Trophoblast cell (in vitro differentiated cells and primary cell): ENCODE measurements at places on chromosomes 7 and 10.
A peak's percentile ranks its signal among the peaks of the same experiment; 100 is the strongest.

GRCh38 chr7:50307368-50308032 is 3.0 kb downstream of the IKZF1 start:
- H3K27me3 ChIP-seq = peaks cover 27% of the 10 kb centered on the region
- H3K27ac ChIP-seq = no peak overlapping the region
- H3K4me1 ChIP-seq = peaks cover 8% of the 10 kb centered on the region
- DNase-seq = no peak

GRCh38 chr10:130002606-130003005 is 38.5 kb upstream of the EBF3 start:
- H3K27me3 ChIP-seq = no peaks in the 10 kb centered on the region
- no peak overlapping the region for H3K4me3 ChIP-seq
- no peaks in the 10 kb centered on the region for H3K4me1 ChIP-seq
- H3K27ac ChIP-seq = no peak overlapping the region
- H3K36me3 ChIP-seq = no peaks in the 10 kb centered on the region
- no peak for DNase-seq

DNA sequence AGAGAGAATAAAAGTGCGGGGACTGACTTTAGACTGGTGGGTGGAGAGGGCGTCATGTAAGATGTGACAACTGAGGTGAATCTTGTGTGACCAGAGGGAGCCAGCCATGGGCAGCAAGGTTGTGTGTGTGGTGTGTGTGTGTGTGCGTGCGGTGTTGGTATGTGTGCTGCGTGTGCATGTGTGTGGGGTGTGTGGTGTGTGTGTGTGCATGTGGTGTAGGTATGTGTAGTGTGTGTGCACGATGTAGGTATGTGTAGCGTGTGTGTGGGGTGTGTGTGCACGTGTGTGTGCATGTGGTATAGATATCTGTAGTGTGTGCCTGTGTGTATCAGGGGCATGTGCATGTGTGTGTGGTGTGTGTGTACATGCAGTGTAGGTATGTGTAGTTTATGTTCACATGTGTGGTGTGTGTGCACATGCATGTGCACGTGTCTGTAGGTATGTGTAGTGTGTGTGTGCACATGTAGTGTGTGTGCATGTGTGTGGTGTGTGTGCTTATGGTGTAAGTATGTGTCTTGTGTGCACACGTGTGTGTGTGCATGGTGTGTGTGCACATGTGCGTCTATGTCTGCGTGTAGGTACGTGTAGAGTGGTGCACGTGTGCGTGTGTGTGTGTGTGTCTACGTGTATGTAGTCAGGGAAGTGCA is 312.3 kb upstream of the MKI67 start:
- peak overlapping the region; percentile 55 for H3K4me3 ChIP-seq
- no peak overlapping the region for H3K27ac ChIP-seq
- no peak for DNase-seq

DNA sequence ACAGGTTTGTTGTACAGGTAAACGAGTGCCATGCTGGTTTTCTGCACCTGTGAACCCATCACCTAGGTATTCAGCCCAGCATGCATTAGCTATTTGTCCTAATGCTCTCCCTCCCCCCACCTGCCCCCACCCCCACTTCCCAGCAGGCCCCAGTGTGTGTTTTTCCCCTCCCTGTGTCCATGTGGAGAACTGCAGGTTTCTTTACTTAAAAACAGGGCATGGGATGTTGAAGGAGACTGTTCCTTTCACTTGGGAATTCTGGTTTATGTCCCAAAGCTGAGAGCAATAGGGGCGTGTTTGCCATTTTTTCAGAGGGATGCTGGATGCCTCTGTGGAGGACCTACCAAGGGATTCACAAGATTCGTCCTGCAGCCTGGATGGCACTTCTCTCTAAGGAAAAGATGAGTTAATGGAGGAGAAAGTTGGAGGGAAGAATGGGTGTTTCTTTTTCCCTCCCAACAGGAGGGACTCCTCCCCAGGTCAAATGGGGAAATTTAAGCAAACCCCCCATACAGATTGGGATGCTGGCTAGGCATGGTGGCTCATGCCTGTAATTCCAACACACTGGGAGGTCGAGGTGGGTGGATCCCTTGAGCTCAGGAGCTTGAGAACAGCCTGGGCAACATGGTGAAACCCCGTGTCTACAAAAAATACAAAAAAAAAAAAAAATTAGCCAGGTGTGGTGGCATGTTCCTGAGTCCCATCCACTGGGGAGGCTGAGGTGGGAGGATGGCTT is 136.0 kb downstream of the GALNT17 start:
- no peaks in the 10 kb centered on the region for H3K36me3 ChIP-seq
- no peaks in the 10 kb centered on the region for H3K27me3 ChIP-seq
- H3K4me3 ChIP-seq = no peak overlapping the region
- DNase-seq = no peak

- no peaks in the 10 kb centered on the region for H3K27me3 ChIP-seq
- no peaks in the 10 kb centered on the region for H3K4me1 ChIP-seq
- no peak for DNase-seq
- no peak overlapping the region for H3K27ac ChIP-seq
- H3K36me3 ChIP-seq = no peaks in the 10 kb centered on the region
These were observed 130.6 kb upstream of the SLC26A5 start for GRCh38 chr7:103576641-103577040.

- no peaks in the 10 kb centered on the region for H3K4me1 ChIP-seq
- DNase-seq = peak; percentile 71
- H3K27me3 ChIP-seq = no peaks in the 10 kb centered on the region
- no peak overlapping the region for H3K27ac ChIP-seq
- no peaks in the 10 kb centered on the region for H3K36me3 ChIP-seq
These were observed 65.7 kb downstream of the TSPAN12 start for GRCh38 chr7:120792091-120792860.

DNA sequence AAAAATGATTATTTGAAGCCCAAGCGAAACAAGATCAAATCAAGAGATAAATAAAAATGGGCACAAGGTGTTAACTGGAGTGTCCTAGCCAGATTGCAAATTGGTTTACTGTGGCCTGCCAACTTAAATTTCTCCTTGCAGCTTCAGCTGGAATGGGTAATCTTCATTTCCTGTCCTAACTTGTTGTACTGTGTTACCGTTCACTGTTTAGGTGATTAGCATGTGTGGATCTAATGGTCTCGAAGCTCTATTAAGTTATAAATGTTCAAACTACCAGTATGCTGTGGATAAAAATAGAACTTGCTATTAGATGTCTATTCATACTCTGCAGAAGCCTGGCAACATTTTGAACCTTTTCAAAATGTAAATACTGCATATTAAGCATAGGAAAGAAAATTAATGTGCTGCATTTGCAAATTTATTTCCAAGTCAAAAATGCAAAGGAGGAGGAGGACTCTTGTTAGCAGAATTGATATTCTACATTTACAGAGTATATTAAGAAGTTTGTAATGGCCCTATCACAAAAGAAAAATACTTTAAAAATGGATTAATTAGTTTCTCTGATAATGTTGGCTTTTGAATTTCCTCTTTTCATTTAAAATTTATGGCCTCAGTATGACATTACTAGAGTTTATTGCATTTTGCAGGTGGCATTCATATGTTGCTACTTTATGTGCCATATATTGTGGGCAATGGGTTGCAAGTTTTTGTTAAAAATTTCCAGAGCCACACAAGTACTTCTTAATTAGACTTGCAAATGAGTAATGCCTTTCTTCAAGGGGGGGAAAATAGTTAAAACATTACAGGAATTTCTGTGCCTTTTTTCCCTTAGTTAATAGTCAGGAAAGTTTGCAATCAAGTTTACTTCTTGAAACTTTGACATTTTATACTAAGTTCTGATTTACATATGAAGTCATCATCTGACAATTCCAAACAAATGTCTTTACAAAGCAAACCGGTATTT is 92.1 kb downstream of the CABCOCO1 start:
- no peak overlapping the region for H3K27ac ChIP-seq
- H3K4me1 ChIP-seq = no peaks in the 10 kb centered on the region
- no peak overlapping the region for H3K4me3 ChIP-seq

DNA sequence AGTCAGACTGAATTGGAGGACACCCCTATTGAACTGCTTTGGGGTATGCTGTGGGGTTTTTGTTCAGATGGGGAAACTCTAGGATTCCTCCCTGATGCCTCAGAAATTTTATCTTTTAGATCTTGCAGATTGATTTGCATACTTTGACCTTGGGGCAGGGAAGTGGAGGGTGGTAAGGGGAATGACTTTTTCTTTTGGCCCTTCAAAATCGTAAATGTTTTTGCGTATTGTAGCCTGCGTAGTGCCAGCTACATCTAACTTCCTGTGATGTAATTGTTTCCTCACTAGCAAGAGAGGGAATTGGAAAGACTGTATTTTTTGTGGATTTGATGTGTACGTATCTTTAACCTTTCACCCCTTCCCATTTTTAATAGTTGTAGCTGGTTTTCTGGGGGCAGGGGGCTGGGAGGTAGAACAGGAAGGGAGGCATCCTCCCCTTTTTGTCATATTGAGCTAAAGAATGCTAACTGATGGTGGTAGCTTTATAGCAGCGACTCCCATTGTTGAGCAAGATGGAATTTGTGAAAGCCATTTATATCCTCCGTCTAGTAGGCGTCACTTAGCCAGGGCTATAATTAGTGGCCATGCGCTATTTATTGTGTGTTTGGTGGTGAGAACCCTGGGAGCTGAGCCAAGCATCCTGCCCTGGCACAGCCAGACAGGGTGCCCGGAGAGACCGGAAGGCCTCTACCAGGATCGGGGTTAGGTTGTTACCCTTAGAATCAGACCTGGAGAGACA is 11.3 kb downstream of the DUSP5 start:
- peaks cover 3% of the 10 kb centered on the region for H3K4me1 ChIP-seq
- H3K27me3 ChIP-seq = no peaks in the 10 kb centered on the region
- peaks cover 70% of the 10 kb centered on the region for H3K36me3 ChIP-seq
- no peak overlapping the region for H3K27ac ChIP-seq
- no peak overlapping the region for H3K4me3 ChIP-seq

DNA sequence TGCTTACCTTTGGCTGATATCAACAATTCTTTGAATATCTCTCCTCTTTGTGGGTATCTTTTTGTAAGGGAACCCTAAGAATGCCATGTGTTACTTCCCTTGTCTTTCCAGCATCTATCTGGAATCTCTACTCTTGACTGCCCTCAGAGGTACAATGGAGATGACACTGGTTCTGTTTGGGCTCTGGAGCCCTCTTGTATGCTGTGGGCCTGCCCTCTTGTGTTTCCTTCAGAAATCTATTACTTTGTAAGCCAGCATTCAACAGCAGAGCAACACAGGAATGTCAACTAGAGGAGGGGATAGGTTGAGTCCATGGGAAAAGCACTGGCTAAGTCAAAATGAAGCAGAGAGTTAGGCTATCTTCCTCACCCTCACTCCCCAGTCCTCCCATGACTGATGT is 142.3 kb downstream of the XPNPEP1 start:
- H3K4me1 ChIP-seq = no peaks in the 10 kb centered on the region
- H3K4me3 ChIP-seq = no peak overlapping the region
- no peaks in the 10 kb centered on the region for H3K36me3 ChIP-seq
- H3K27me3 ChIP-seq = no peaks in the 10 kb centered on the region

- no peak for DNase-seq
- H3K27me3 ChIP-seq = no peaks in the 10 kb centered on the region
- no peaks in the 10 kb centered on the region for H3K36me3 ChIP-seq
- H3K4me1 ChIP-seq = peaks cover 8% of the 10 kb centered on the region
These were observed 131.6 kb upstream of the LSM8 start for GRCh38 chr7:118052336-118052735.

GRCh38 chr7:18590744-18591340 is 95.3 kb downstream of the HDAC9 start:
- no peak overlapping the region for H3K4me3 ChIP-seq
- peak; percentile 57 for DNase-seq
- H3K36me3 ChIP-seq = no peaks in the 10 kb centered on the region
- no peaks in the 10 kb centered on the region for H3K4me1 ChIP-seq
- no peak overlapping the region for H3K27ac ChIP-seq

DNA sequence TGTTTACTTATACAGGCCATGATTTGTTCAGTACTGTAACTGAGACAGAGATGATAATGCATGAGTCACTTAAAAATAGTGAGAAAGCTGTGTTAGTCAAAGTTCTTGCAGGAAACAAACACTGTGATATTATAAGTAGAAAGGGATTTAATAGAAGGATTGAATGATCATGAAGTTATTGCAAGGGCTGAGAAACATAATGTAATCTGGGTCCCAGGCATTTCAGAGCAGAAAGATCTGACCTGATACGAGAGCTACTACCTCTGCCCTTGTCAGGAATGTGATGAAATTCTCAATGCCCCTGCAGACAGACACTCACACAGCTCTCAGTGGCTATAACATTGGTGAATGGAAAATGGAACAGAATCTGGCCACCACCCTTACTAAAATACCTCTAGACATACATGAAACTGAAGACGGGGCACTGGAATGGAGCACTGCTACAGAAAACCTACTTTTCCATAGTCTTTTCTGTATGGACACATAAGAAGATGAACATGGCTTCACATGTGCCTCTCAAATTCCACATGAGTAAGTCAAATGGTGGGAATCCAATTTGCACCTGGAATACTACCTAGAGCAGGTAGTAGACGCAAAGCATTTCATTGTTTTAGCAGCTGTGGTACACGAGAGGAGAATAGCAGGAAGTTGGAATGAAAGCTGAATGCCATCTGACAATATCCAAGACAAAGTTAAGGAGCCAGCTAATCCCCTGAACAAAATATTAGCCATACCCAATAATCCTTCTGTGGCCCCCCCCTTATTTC is 19.1 kb upstream of the VWDE start:
- no peak overlapping the region for H3K4me3 ChIP-seq
- H3K36me3 ChIP-seq = no peaks in the 10 kb centered on the region
- DNase-seq = no peak
- no peaks in the 10 kb centered on the region for H3K4me1 ChIP-seq
- H3K27me3 ChIP-seq = no peaks in the 10 kb centered on the region

- H3K27me3 ChIP-seq = no peaks in the 10 kb centered on the region
- H3K36me3 ChIP-seq = no peaks in the 10 kb centered on the region
- H3K4me1 ChIP-seq = no peaks in the 10 kb centered on the region
- H3K27ac ChIP-seq = peak overlapping the region; percentile 33
These were observed 1.9 kb downstream of the SKIDA1 start for GRCh38 chr10:21523557-21524008.

DNA sequence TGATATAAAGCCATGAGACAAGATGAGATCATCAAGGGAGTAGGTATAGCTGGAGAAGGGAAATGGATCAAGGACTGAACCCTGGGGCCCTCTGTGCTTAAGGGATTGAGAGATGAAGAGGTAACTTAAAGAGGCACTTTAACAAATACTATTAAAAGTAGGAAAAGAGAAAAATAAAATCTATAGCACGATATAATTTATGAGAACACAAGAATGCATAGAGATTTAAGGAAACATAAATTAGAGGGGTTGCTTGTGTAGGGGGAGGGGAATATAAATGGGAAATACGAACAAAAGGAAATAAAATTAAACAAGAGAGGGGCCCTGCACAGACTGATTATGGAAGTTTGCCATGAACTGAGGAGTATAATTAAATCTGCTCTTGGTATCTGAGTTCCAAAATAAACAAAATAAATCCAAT is 15.6 kb upstream of the LRRC17 start:
- DNase-seq = no peak
- no peaks in the 10 kb centered on the region for H3K36me3 ChIP-seq
- H3K27me3 ChIP-seq = no peaks in the 10 kb centered on the region
- no peaks in the 10 kb centered on the region for H3K4me1 ChIP-seq

DNA sequence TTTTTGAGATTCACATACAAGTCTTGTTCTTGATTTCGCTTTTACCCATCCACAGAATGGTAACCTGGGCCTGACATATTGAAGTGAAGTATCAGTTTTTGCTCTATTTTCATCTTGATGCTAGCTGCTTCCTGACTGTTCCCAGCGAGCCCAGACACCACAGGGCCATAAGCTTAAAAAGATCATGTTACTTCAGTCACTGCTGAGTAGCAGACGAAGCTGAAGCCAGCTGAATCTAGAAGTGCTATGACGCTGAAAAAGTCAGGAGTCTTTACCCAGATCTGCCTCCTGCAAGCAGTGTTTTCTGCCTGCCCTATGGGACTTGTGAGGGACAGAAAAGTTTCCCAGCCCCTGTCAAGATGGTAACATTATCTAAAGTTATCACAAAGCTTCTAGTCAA is 2.7 kb upstream of the PRXL2A start:
- H3K4me3 ChIP-seq = no peak overlapping the region
- no peaks in the 10 kb centered on the region for H3K27me3 ChIP-seq
- peaks cover 11% of the 10 kb centered on the region for H3K4me1 ChIP-seq
